ENCODE measurements at places on chromosomes 2 and 18.
A peak's percentile ranks its signal among the peaks of the same experiment; 100 is the strongest.

DNA sequence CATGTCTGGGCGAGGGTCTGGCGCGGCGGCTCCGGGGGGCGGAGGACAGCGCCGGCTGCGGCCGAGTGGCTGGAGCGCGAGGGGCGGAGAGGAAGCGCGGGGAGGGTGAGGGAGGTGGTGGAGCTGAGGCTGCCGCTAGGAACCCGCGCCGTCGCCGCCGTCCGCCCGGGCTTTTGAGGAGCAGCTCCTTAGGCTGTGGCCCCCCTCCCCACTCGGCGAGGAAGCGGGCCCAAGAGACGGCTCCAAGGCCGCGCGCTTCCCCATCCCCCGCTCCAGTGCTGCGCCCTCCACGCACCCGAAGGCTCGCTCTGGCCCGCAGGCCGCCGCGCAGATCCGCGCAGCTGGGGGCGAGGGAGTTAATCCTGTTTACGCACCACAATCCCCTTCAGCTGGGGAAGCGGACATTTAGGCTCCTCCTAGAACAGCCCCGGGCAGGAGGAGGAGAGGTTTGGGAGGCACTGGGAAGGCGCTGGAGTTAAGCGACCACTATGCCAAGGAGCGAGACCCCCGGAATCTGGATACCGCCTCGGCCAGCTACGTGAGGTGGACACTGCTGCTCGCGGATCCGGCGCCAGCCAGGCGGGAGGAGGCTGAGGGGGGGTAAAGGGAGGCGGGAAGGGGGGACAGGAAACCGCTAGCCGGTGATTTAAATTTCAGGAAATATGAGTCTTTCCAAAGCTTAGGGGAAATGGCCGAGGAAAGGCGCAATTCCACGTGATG lies at the start of gene CNRIP1:
Gene CNRIP1 (minus strand): TSS at position 552 of the 720 bp plus-strand sequence. CDS start 549 bp downstream, at position 3.
- peak; percentile 87 for DNase-seq

DNA sequence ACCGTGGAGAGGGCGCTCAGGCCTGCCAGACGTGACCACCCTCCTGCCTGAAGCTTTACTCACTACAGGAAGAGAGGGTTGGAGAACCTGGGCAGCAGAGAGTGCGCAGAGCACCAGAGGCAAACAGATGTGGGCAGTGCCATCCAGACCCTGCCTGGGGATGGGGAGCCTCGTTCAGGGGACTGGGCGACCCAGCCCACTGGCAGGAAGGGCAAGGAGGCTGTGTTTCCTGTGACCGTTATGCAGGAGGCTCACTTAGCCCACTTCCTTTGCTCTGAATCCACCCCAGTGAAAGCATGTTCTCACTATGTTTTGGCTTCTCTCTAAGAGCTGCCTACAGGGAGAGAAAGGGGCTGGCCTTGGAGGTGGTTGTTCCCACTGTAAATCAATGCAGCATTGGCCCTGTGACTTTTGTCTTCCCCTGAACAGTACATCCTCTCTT lies 23.0 kb upstream of the ACKR3 start:
- DNase-seq, result no peak

DNA sequence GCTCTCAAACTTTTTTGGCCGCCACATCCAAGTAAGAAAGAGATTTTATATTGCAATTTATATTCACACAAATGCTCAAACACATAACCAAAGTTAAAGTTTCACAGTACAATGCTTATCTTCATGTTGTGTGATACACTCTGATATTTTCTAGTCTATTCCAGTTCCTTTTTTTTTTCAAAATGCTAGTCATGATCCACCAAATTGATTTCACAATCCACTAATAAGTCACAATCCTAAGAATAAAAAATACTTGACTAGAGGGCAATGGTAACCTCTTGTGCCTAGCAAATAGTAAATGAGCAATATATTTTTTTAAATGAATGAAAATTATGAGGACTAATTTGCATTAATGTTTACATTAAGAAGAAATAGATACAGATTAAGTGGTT lies 5.8 kb upstream of the PTPN4 start:
- no peak for DNase-seq

DNA sequence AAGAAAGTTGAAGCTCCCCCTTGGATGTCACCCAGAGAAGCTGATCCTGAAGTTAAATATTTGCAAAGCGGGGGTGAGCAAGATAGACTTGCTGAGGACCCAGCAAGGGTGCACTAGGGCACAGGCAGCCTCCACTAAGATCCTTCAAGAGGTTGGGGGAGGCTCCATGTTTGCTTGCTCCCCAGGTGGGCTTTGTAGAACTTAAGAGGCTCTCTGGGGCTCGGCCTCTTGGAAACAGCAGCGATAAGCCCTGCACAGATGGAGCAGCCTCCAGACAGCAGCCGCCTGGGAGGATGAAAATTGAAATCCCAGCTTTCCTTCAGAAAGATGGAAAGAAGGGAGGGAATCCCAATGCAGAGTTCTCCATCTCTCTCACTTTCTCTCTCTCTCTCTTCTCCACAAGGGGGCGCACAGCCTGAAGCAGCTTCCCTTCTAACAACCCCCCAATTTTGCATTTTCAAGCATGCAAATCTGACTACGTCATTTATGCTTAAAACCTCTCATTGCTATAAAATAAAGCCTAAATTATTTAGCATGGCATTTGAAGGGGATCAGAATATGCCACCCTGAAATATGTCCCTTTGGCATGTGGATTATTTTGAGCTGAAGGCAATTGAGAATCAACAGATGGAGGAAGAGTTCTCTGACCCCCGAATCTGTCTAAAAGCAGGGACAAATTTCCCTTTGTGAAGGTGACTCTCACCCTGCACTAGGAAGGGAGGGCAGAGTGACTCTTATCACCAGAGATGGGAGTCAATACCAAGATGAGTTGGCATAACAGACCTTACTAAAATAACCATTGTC lies 185.7 kb upstream of the KLHL29 start:
- no peak for DNase-seq

GRCh38 chr18:75211953-75212750 lies 1.6 kb downstream of the TSHZ1 start:
- peak; percentile 57 for DNase-seq

GRCh38 chr2:73013936-73014335 lies 57.6 kb downstream of the SFXN5 start:
- no peak for DNase-seq

- DNase-seq, result no peak
Observed at GRCh38 chr2:72544554-72544953, 281.3 kb downstream of the EXOC6B start.

DNA sequence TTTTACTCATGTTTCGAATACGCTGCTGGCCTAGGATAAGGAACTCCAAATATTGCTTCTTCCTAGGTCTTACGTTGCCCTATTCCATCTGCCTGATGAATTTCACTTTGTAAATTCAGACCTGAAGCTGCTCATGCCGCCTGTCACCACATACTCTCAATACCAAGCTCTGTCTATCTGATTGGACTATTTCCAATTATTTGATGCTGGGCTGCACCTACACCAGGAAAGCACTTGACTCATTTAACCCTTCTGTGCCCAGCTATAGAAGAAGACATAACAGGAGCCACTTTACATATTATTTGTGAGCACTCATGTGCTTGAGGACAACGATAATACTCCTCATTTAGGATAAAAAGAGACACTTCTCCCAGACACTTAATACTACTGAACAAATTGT lies 1293.9 kb upstream of the LRRTM1 start:
- DNase-seq, result no peak

DNA sequence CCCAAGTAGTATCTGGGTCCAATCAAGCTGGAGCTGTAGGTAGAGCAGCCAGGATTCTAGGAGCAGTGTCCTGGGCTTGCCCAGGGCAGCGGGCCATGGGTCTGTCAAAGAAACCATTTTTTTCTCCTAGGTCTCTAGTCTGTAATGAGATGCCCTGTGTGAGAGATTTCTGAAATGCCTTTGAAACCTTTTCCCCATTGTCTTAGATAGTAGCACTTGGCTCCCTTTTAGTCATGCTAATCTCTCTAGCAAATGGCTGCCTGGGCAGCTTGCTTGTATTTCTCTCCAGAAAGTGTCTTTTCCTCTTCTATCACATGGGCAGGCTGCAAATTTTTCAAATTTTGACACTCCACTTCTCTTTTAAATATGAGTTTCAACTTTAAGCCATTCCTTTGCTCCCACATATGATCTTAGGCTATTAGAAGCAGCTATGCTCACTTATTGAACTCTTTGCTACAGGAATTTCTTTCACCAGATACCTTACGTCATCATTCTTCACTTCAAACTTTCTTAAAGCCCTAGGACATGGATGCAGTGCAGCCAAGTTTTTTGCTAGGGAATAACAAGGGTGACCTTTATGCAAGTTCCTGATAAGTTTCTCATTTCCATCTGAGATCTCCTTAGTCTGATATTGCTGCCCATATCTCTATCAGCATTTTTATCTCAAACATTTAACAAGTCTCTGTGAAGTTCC lies 890.2 kb upstream of the VRK2 start:
- DNase-seq, result no peak

DNA sequence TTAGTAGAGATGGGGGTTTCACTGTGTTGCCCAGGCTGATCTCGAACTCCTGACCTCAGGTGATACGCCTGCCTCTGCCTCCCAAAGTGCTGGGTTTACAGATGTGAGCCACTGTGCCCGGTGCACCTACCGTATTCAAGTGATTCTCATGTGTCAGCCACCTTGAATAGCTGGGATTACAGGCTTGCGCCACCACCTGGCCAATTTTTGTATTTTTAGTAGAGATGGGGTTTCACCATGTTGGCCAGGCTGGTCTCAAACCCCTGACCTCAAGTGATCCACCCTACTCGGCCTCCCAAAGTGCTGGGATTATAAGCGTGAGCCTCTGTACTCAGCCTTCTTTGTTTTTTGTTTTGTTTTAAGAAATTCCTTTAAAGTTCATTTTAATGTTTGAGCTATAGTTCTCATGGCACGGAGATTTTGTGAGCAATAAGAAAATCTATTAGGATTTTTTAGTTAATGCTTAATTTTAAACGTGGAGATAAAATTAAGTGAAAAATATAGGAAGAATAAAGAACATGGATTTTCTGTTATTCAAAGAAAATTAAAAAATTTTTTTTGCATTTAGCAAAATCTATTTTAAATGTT lies 242.6 kb downstream of the PHLPP1 start:
- no peak for DNase-seq

GRCh38 chr2:126444512-126444911 lies 211.4 kb upstream of the GYPC start:
- DNase-seq, result no peak

- DNase-seq, result no peak
Observed at GRCh38 chr2:69501301-69501700, 64.1 kb upstream of the NFU1 start.

- no peak for DNase-seq
Observed at GRCh38 chr18:44582456-44582855, 98.2 kb upstream of the SETBP1 start.

DNA sequence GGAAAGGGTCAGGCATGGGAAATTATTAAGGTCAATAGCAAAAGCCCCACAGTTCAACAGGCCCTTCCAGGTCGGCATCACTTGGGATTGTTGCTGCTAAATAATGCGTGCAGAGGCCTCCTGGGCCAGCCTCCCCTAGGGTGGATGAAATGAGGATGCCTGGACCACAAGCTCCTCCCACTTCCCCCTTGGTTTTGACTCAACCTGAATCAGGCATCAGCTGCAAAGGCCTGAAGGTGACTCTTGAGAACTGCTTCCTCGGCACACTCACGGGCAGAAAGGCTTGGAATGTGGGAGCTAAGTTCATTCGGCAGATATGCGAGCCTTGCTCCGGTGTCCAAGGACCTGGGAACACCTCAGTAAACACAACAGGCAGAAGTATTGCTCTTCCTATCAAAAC lies 69.3 kb downstream of the MBP start:
- DNase-seq, result no peak
